ENCODE measurements at places on chromosomes 7 and 10.

DNA sequence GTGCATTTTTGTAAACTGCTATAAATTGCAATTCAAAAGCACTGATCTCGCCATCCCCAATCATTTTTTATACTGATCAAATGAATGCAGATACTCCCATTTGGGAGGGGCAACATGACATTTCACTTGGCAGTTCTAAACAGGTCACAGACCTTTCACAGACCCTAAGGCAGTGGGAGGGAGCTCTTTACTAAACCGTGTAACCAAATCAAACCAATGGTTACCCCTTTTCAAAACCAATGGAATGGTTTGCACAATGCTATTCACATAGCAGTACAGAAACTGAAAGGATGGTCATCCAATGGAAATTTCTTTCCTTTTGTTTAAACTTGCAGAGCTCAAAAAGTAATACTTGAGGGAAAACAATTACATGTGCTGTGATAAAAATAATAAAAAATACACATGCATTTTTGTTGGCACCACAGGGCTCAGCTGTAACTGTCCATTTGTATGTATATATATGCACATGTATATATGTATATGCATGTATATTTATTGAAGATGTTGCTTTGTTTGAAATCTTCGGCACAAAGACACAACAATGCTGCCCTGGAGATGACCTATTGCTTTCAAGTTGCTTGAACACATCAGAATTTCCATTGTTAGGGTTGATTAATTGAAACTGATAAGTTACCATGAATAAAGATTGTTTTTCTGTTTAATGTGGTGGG is 14.0 kb downstream of the PTF1A start:
- H3K27ac ChIP-seq, result no peak overlapping the region
- DNase-seq, result no peak
- H3K4me1 ChIP-seq, result no peaks in the 10 kb centered on the region
- no peak overlapping the region for H3K4me3 ChIP-seq

DNA sequence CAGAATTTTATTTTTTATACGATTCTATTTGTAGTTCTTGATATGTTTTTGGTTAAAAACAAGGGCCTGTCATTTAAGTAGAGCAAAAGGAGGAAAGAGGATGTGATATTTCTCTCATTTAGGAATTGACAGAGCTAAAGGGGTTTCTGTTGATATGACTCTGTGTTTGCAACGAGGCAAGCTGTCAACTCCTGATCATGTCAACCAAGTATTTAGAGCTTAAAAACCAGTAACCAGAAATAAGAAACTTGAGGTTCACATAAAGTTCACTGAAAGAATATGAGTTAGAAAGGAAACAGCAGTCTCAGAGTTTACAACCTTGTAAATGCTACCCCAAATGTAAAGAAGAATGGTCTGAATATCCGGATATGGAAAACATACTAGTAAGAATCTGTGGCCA is 434.2 kb downstream of the PARD3 start:
- no peak for DNase-seq
- no peak overlapping the region for H3K4me3 ChIP-seq
- no peaks in the 10 kb centered on the region for H3K36me3 ChIP-seq
- no peaks in the 10 kb centered on the region for H3K27me3 ChIP-seq

- no peak overlapping the region for H3K4me3 ChIP-seq
- peaks cover 5% of the 10 kb centered on the region for H3K36me3 ChIP-seq
- no peak overlapping the region for H3K27ac ChIP-seq
- no peak for DNase-seq
- H3K27me3 ChIP-seq, result peaks cover 2% of the 10 kb centered on the region
Observed at GRCh38 chr10:102804382-102805055, 32.7 kb downstream of the CYP17A1 start.

DNA sequence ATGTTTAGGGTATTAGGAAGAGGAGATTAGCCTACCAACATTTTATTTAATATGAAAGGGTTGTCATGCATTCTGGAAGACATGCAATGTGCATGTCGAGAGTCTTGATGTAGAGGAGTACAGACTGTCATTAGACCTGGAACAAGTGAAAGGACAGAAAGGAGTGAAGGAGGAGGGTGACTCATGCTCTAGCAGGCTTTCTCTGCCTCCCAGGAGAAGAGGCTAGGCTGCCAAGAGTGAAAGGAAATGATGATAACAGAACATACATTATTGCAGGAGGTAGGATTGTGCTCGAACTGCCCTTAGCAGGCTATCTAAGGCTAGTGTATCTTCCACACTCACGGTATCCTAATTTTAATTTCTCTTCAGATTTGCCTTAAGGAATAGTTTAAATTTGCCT is 228.8 kb downstream of the EXOC4 start:
- no peaks in the 10 kb centered on the region for H3K36me3 ChIP-seq
- no peak for DNase-seq
- H3K27ac ChIP-seq, result no peak overlapping the region
- H3K4me1 ChIP-seq, result peaks cover 5% of the 10 kb centered on the region
- no peak overlapping the region for H3K4me3 ChIP-seq

DNA sequence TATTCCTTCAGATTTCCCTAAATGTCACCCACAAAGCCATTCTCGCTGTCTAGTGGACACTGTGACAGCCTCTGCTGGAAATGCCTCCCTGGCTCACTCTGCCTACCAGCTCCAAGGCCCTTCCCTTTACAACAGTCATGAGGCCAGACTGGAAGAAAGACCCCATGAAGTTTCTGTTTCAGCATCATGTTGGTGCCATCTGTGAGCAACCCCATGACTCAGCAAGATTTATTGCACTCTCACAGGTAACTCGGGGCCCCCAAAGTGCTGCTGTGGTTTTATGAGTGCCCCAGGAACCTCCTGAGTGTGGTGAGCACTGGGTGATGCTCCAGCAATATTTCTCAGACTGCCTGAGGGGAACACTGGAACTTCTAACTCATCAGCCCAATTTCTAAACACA is 218.6 kb downstream of the ZNF33B start:
- peaks cover 7% of the 10 kb centered on the region for H3K27me3 ChIP-seq
- no peak overlapping the region for H3K4me3 ChIP-seq
- H3K4me1 ChIP-seq, result no peaks in the 10 kb centered on the region
- no peak for DNase-seq
- peaks cover 14% of the 10 kb centered on the region for H3K36me3 ChIP-seq
- no peak overlapping the region for H3K27ac ChIP-seq

DNA sequence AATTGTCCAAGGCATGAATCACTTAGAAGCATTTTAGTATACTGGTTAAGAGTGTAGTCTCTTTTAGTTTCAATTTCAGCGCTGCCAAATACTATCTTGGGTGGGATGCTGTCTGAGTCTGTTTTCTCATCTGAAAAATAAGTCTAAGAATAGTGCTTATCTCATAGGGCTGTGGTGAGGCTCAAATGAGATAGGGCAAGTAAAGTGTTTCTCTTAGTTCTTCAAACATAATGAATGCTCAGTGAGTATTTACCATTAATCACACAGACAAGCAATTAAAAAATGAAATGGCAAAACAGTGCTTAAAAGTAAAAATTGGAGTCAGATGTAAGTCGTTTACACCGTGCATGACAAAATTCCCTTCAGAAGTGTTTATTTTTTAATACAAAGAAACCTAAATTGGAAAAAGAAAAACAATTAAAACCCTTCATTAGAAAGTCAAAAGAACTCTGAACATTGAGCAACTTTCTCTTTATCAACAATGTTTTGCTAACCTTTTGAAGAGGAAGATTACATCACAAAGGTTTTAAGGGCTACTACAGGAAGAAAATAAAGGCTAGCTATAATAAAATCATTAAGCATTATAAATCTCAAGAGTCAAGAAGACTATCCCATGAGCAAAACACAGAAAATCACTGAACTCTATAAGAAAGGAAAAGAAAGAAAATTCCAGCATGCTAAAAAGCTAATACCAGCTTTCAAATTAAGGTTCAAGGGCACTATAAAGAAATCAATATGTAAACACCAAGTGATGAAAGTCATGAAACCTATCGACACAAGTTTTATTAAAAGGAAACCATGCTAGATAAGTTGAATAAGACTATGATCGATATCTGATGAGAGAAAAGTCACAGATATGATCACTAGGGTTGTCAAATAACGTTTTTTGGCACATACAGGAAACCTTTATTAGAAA is 45.6 kb upstream of the C1GALT1 start:
- H3K4me1 ChIP-seq, result no peaks in the 10 kb centered on the region
- no peaks in the 10 kb centered on the region for H3K36me3 ChIP-seq
- H3K27me3 ChIP-seq, result peaks cover 6% of the 10 kb centered on the region
- no peak overlapping the region for H3K27ac ChIP-seq
- DNase-seq, result no peak

GRCh38 chr7:135768467-135768866 is 19.9 kb upstream of the FAM180A start:
- H3K27me3 ChIP-seq, result no peaks in the 10 kb centered on the region
- no peak overlapping the region for H3K27ac ChIP-seq
- no peak for DNase-seq
- no peak overlapping the region for H3K4me3 ChIP-seq
- no peaks in the 10 kb centered on the region for H3K36me3 ChIP-seq

DNA sequence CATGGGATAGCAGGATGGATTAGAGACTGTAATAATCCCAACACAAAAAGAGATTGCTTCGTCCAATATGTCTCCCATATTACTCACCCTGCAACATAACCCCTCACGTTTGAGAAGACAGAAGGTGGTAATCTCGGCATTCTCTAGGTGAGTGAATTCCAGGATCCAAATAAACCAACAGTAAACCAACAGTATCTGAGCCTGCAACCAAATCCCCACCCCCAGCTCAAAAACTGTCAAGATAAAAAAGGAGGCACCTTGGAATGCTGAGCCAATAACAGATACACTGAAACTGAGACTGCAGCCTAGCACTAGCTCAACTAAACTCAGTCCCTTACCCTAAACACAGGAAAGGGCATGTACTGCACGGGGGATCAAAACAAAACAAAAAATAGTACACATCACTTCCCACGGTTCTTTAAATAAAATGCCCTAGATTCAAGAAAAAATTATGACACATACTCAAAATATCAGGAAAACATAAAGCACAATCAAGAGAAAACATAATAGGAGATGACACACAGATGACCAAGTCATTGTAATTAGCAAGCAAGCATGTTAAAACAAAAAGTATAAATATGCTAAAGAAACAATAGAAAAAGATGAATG is 28.0 kb downstream of the IPMK start:
- no peak overlapping the region for H3K4me3 ChIP-seq
- H3K27me3 ChIP-seq, result no peaks in the 10 kb centered on the region
- DNase-seq, result no peak
- peaks cover 37% of the 10 kb centered on the region for H3K36me3 ChIP-seq
- no peaks in the 10 kb centered on the region for H3K4me1 ChIP-seq

DNA sequence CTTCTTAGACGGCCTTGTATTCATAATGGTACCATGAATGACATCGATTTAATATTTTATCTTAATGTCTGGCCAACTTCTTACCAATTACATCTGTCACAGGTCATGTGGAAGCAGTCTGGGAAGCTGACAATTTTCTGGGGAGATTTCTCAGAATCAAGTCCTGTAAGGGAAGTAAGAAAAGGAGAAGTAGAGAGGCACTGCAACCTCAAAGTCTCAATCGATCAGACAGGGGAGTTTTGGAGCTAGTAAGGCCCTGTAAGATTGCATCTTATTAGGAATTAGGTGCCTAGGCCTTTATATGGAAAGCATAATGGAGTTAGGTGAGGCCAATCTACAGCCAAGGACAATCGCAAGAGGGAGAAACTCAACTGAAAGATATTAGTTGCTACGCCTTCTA is 694.6 kb upstream of the SORCS1 start:
- H3K4me3 ChIP-seq, result no peak overlapping the region
- DNase-seq, result no peak
- H3K27me3 ChIP-seq, result no peaks in the 10 kb centered on the region
- no peak overlapping the region for H3K27ac ChIP-seq

DNA sequence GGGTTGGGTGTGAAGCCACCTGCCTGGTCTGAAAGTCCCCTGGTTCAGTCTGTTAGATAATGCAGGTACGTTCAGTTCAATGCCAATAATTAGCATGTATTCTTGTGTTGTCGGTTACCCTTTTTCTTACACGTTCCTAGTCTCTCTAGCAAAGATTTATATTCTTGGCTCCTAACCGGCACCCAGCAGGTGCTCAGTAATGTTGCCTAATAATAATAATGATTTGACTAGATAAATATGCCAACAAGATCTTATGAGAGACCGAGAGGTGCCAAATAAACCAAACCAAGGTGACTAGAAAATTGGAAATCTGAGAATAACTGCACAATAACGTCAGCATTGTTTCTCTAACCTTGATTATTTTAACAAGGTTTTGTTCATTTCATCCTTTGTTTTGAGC is 1.1 kb upstream of the SMIM30 start:
- no peak for DNase-seq
- no peak overlapping the region for H3K27ac ChIP-seq
- H3K4me1 ChIP-seq, result peaks cover 5% of the 10 kb centered on the region

- DNase-seq, result no peak
- H3K27me3 ChIP-seq, result peaks cover 6% of the 10 kb centered on the region
- H3K4me1 ChIP-seq, result peaks cover 28% of the 10 kb centered on the region
Observed at GRCh38 chr7:3897430-3898372, 596.6 kb downstream of the SDK1 start.

- no peaks in the 10 kb centered on the region for H3K4me1 ChIP-seq
- no peaks in the 10 kb centered on the region for H3K27me3 ChIP-seq
- no peak for DNase-seq
- no peak overlapping the region for H3K4me3 ChIP-seq
- no peaks in the 10 kb centered on the region for H3K36me3 ChIP-seq
Observed at GRCh38 chr7:78529392-78529791, 730.8 kb downstream of the PHTF2 start.

DNA sequence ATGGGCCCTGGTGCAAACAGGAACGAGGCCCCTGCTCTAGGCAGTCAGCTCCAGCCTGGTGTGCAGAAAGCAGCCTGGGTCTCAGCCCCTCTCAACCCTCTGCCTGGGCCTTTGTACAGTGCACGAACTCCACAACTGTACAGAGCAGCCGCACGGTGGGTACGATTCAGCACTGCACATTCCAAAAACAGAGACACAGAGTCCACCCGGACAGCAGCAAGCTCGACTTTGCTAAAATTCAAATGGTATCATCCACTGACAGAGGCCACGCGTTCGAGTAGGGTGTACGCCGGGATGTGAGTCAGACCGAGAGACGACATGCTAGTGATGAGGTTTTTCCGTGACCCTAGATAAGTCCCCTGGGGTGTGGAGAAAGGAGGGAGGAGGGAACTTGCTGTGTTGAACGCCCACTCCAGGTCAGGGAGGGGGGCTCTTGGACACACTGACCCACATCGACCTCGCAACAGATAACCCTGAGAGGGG is 65.6 kb upstream of the PDGFA start:
- H3K27me3 ChIP-seq, result peaks cover 11% of the 10 kb centered on the region
- no peak overlapping the region for H3K27ac ChIP-seq
- no peak for DNase-seq
- peaks cover 17% of the 10 kb centered on the region for H3K36me3 ChIP-seq
- no peaks in the 10 kb centered on the region for H3K4me1 ChIP-seq

- H3K4me1 ChIP-seq, result no peaks in the 10 kb centered on the region
- H3K36me3 ChIP-seq, result no peaks in the 10 kb centered on the region
- no peak for DNase-seq
- no peaks in the 10 kb centered on the region for H3K27me3 ChIP-seq
- no peak overlapping the region for H3K27ac ChIP-seq
Observed at GRCh38 chr7:120332433-120332832, 59.5 kb downstream of the KCND2 start.

Data from glutamatergic neuron (in vitro differentiated cells).